Epithelial cell of prostate (primary cell): ENCODE measurements at places on chromosomes 2 and 18.

DNA sequence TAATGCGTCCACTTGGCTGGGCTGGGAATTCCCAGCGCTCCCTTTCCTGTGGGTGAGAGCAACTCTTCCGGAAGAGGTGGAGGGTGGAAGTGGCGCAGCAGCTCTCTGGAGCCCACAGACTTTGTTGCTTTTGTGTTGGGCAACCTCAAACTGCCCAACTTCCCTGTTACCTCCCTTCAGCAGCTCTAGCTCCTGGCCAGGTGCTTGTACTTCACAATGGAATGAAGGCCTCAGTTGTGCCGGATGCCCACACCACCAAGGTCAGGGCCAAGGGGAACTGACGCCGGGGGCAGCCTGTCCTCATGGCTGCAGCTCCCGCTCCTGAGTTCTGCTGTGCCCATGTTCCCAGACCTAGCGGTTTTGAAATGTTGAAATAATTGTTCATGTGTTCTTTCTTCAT is 322.9 kb downstream of the GALR1 start:
- no peak for DNase-seq

DNA sequence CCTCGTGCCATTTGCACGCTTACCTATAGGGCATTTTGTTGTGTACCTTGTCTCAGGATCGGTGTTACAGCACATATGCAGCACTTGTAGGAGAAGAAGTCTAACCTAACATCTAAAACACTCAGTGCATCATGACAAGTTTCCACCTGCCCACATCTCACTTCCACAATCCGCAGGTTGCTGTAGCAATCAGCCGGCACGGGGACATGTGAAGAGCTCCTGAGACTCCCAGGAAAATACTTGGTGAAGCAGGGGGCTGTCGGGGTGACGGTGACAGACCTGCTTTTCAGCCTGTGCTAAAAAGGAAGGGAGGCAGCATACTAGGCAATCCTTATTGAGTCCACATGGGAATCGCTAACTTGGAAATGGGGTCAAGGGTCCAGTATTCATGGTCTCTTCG is 172.2 kb downstream of the MYT1L start:
- no peak for DNase-seq

- DNase-seq, result peak; percentile 43
Measured at GRCh38 chr2:112768432-112768831, 4.0 kb upstream of the CKAP2L start.

- DNase-seq, result no peak
Measured at GRCh38 chr2:85889627-85890281, 964 bp upstream of the ST3GAL5 start.

- no peak for DNase-seq
Measured at GRCh38 chr2:224796695-224797305, 80.6 kb upstream of the CCDC195 start.

GRCh38 chr2:29615183-29615582 is 306.2 kb downstream of the ALK start:
- DNase-seq, result no peak

- no peak for DNase-seq
Measured at GRCh38 chr2:105473011-105473410, 74.2 kb upstream of the FHL2 start.

DNA sequence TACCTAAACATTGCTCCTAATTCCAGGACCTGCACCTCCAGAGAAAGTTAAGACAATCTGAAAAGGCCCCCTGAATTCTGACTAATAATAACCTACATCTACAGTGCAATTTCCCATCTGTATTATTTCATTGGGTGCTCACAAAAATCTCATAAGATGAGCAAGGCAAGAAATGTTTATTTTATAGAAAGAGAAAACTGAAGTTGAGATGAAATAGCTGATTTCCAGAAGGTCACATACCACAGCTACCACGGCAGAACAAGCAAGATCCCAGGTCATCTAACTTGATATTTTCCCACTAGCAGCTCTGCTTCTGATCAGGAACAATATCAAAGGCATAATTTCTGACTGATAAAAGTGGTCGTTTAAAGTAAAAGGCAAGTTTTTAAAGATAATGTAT is 105.8 kb upstream of the COL5A2 start:
- no peak for DNase-seq
